ENCODE measurements at places on chromosomes 13 and 19.

GRCh38 chr19:2627319-2627829 is 75.1 kb downstream of the GNG7 start:
- DNase-seq = peak; percentile 67

- DNase-seq = no peak
These were observed 95.0 kb upstream of the KLF12 start for GRCh38 chr13:74229242-74229641.

GRCh38 chr19:52541608-52542007 is 14.1 kb downstream of the ZNF808 start:
- DNase-seq = no peak

DNA sequence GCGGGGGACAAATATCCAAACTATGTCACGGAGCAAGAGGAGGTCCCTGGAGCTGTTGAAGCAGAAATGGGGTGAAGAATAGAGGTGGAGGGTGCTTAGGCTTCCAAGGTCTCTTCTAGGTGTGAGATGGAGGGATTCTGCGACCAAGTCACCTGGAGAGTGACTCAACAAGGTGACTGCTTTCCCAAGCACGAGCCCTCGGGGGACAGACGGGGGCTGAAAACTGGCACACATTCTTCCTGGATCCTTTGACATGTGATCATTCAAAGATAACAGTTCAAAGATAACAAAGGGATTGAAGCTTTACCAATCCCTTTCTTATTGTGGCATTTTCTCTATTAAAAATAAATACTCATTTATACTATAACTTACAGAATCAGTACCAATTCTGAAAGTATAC is 2.2 kb upstream of the TEX101 start:
- DNase-seq = no peak

GRCh38 chr19:55498246-55498840 is 10.1 kb downstream of the SSC5D start:
- no peak for DNase-seq

GRCh38 chr19:6213266-6213595 is 66.5 kb downstream of the MLLT1 start:
- DNase-seq = no peak

GRCh38 chr19:13623716-13624710 is 117.7 kb upstream of the CACNA1A start:
- no peak for DNase-seq

DNA sequence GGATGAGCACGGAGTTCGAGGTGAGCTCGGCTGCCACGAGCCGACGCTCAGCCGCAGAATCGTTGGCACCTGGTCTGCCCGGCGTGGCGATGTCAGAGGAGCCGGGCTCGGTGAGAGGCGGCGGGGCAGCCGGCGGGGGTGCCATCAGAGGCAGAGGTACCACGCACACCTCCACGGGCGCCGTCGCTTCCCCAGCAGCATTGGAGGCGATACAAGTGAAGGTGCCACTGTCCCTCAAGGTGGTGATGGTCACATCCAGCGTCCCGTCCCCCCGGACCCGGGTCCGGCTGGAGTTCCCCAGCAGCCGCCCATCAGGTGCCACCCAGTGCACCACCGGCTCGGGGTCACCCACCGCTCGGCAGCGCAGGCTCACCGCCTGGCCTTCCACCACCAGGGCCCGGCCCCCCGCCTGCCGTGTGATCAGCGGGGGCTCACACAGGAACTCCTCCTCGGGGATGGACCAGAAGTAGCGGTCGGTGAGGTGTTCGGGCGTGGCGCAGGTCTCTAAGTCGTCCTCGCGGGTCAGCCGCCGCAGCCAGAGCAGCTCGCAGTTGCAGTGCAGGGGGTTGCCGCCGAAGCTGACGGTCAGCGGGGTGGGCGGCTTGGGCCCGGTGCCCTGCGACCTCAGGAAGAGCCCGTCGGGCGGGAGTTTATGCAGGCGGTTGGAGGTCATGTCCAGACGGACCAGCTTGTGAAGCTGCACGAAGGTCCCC is 6.5 kb downstream of the LRFN1 start:
- DNase-seq = no peak

GRCh38 chr19:2199215-2199614 is 35.5 kb downstream of the DOT1L start:
- DNase-seq = peak; percentile 32

DNA sequence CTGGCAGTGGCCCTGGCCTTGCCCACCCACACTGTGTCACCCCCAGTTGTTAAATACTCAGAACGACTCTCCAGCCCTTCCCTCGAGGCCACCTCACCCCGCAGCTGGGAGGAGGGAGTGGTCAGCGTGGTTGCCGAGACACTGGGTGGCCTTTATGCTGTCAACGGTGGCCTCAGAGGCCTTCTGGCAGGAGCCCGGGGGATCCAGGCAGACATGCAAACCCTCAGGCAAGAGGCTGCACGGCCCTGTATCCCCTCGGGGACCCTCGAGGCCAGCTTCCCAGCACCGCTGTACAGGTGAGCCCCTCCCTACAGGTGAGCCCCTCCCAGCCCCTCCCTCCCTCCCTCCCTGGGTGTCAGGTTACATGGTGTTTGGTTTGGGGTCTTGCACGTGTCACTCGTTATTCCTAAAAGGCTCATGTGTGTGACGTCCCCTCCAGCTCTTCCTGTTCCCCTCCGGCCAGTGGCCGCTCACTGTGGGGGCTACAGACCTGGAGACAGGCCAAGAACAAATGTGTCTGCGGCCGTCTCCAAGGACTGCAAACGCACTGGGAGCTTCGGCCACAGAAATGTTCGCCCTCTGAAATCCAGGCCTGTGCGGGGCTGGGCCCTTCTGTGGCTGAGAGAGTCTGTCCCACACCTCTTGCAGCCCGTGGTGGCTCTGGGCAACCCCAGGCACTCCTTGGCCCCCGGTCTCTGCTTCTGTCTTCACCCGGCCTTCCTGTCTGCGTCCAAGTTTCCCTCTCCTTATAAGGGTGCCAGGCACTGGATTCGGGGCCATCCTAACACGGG is at the start of gene TEKTIP1:
Gene TEKTIP1 (plus strand): TSS at position 210 of the 791 bp plus-strand sequence. CDS start 4 bp downstream, at position 214.
- DNase-seq = no peak

- no peak for DNase-seq
These were observed 511.8 kb downstream of the KLF12 start for GRCh38 chr13:73622381-73622780.

GRCh38 chr19:5974721-5975387 is 3.1 kb downstream of the RANBP3 start:
- peak; percentile 67 for DNase-seq

- no peak for DNase-seq
These were observed 369.9 kb upstream of the SLC10A2 start for GRCh38 chr13:103436057-103436654.

DNA sequence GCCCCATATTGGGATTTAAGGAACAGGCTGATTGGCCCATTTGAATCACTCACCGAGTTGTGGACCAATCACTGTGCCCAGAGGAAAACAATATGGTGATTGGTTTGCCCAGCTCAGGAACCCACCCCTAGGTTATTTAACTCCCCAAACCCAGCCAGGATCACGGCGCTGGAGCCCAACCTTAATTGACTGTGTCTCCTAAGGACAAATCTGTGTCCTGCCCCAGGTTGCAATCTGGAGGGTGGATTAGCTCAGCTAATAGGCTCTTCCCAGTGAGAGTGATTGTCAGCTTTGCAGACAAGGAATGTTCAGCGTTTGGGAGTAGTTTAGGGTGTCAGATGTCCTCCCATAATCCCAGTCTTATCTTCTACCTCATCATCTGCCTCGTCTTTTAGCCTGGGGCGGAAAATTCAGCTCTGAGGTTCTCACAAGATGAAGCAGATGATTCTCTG is 3.5 kb upstream of the ZNF358 start:
- DNase-seq = no peak

DNA sequence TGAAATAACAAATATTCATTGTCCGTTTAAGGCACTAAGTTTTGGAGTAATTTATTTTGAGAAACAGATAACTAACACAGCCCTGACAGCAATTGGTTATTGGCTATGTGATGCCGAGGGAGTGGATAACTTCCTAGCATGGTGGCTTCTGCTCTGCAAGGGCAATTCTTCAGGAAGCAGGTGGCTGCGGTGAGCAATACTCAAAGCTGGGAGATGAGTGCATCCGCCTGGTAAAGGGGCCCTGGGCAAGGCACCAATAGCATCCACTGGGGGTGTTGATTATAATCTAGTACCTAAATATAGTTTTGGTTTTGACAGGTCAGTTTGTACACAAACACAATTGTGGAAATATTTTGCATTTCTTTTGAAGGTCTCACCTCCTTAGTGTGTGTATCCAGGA is 41.0 kb downstream of the CCDC70 start:
- peak; percentile 37 for DNase-seq

DNA sequence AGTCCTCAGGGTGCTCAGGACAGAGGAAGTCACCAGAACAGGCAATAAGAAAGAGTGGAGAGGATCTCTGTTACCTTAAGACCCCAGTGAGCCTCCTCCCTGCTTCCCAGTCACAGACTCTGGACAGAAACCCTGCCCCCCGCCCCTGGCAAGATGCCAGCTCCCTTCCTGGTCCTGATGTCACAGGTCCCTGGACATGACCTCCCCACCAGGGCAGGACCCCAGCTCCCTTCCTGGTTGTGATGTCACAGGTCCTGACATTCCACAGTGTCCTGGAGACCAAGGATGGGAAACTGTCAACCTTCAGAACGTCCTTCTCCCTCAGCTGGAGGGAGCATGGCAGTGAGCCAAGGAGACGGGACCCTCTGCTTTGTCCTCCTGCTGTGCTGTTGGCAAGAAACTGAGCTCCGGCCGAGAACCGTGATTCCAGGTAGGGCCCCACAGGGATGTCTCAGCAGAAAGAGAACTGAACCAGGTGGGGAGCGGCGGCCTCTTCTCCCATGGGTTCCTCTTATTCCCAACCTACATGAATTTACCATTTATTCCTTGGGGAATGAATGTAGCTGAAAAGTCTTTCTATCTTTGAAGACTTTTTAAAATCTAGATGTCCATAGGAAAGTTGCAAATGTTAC is at the start of gene SPACA7:
Gene SPACA7 (plus strand): TSS at position 306 of the 632 bp plus-strand sequence. CDS start 31 bp downstream, at position 337.
- no peak for DNase-seq

GRCh38 chr19:29785955-29786589 is 25.7 kb upstream of the CCNE1 start:
- DNase-seq = peak; percentile 41

GRCh38 chr13:104648291-104648690 is 1582.1 kb upstream of the SLC10A2 start:
- no peak for DNase-seq

DNA sequence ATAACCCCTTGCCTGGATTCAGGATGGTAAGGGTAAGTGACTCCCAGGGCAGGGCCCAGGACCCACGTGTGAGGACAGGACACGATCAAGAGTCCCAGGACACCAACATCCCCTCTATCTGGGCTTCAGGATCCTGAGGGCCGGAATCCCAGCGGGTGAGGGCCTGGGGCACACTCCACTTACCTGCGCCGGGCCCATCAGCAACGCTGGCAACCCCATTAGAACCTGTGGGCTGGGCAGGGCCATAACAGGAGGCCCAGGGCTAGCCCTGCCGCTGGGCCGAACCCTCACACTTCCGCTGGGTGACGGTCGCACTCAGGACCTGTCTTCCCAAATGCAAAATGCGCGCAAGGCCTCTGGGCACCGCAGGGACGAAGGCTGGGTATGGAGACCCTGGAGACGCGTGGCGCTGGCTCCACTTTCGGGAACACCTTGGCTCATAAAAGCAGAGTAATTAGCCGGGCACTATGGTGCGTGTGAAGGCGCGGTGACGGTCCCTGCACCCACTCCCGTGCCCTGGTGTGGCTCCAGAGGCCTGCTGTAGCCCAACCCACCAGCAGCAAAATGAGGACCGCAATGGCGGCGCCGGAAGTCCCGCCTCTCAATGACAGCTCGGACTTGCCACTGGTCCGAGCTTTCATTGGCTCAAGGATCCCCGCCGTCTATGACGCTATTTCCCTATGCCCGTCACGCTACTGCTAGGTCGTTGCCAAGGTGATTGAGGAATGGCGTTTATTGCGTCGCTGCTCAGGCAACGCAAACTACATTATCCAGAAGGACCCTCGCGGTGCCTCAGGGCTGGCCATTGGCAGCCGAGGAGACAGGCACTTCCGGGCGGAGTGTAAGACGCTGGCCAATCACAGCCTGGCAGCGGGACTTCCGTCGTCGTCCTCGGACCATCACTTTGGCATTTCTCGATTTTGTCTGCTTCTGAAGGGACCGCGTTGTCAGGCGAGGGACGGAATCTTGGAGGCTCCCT is at the start of gene ZNF132:
Gene ZNF132 (minus strand): TSS at position 578 of the 979 bp plus-strand sequence. CDS start 332 bp downstream, at position 246.
- peak; percentile 99 for DNase-seq

GRCh38 chr19:12946731-12947496 is 1.3 kb downstream of the RAD23A start:
- DNase-seq = no peak

DNA sequence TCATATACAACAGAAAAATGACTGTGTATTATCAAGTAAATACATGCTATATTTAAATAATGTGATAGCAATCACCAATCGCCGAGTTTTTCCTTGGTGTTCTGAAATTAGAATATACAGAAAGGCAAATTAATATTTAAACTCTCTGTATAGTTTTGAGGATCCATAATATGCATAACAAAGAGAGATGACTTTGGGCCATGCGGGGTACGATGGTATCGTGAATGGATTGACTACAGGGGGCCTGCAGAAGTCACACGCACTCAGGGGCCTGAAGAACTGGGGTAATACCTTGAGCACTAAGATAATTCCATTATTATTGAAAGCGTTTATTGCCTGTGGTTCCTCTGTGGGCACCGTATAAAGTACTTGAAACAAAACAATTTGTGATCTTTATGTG is 314.0 kb downstream of the TEX29 start:
- DNase-seq = no peak

- DNase-seq = peak; percentile 54
These were observed 18.3 kb downstream of the UBAC2 start for GRCh38 chr13:99218969-99219368.

- DNase-seq = no peak
These were observed 321.1 kb downstream of the RBM26 start for GRCh38 chr13:79084802-79085424.

DNA sequence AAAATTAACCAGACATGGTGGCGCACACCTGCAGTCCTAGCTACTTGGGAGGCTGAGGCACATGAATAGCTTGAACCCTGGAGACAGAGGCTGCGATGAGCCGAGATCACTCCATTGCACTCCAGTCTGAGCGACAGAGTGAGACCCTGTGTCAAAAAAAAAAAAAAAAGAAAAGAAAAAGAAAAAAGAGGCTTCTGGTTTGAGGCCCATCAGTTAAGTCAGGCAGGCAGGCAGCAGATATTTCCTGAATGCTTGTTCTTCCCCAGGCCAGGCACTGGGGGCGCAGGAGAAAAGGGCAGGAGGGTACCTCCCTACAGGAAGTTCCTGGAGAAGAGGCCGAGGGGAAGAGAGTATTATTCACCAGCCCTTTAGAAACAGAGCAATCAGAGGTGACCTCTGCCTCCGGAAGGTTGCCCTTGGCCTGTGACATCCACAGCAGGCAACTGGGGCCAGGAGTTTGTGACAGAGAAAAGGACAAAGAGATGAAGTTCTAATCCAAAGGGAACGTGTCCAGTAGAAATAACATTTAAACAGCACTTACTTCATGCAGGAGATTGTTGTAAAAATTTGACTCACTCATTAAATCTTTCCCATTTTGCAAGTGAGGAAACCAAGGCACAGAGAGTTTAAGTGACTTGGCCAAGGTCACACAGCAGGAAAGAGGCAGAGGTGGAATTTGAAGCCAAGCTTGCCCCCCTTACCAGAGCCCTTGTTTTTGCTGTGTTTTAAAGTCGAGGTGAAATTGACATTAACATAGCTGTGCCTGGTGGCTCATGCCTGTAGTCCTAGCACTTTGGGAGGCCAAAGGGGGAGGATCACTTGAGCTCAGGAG is 4.3 kb upstream of the RLN3 start:
- peak; percentile 59 for DNase-seq

GRCh38 chr19:58492265-58492664 is 16.1 kb downstream of the ZNF446 start:
- no peak for DNase-seq

Measured in GM12865 (cell line).